Neural crest cell (in vitro differentiated cells): ENCODE measurements at places on chromosomes 1 and 21. TPM values are rescaled to one million over a fixed set of nuclear protein-coding genes. Genes with fewer than 3 reads are reported as not detected.

- no peaks in the 10 kb centered on the region for H3K27me3 ChIP-seq
- H3K4me1 ChIP-seq: no peaks in the 10 kb centered on the region
- DNase-seq: no peak
- no peak overlapping the region for H3K27ac ChIP-seq
- H3K36me3 ChIP-seq: no peaks in the 10 kb centered on the region
- H3K4me3 ChIP-seq: no peak overlapping the region
Measured at GRCh38 chr1:163672976-163673758, 351.4 kb downstream of the NUF2 start.

GRCh38 chr21:25584833-25585676, 22.2 kb downstream of the MRPL39 start:
- peaks cover 12% of the 10 kb centered on the region for H3K36me3 ChIP-seq
- H3K27ac ChIP-seq: no peak overlapping the region
- no peaks in the 10 kb centered on the region for H3K4me1 ChIP-seq
- no peak for DNase-seq

Gene PCP4
- 0.45 and 1.1 TPM in 2 replicates for total RNA-seq

Gene LGR6
- 0.16 and 0.91 TPM in 2 replicates for total RNA-seq
